ENCODE measurements at places on chromosomes 3 and 15. TPM values are rescaled to one million over a fixed set of nuclear protein-coding genes. Genes with fewer than 3 reads are reported as not detected.
A peak's percentile ranks its signal among the peaks of the same experiment; 100 is the strongest.

- H3K4me3 ChIP-seq: no peak overlapping the region
- H3K4me1 ChIP-seq: no peaks in the 10 kb centered on the region
- no peak overlapping the region for H3K27ac ChIP-seq
- no peaks in the 10 kb centered on the region for H3K27me3 ChIP-seq
- DNase-seq: no peak
Observed at GRCh38 chr15:35290301-35290721, 205.2 kb upstream of the NANOGP8 start.

Gene SHC4
- total RNA-seq: 8.9 TPM

Gene ATP13A4
- total RNA-seq: 0.74 TPM

DNA sequence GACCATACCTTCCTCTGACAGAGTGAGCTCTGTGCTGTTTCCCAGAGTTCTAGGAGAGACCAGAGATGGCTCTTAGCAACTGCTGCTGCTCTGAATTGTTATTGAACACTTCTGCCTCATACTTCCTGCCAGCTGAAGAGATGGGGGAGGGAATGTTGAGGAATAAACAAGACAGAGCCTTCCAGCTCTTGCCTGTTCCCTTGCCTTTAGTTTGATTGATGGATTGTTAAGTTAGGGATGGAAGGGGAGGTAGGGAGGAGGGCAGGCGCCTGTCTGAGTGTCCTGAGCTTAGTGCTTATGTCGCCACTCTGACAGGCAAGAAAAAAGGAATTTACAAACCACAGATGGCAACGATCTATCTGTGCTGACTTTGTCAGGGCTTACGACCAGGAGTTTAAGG is 42.8 kb downstream of the ZNF609 start:
- H3K27me3 ChIP-seq: no peaks in the 10 kb centered on the region
- H3K4me3 ChIP-seq: peak overlapping the region; percentile 34
- peak overlapping the region; percentile 20 for H3K27ac ChIP-seq
- peaks cover 64% of the 10 kb centered on the region for H3K4me1 ChIP-seq
- peaks cover 61% of the 10 kb centered on the region for H3K36me3 ChIP-seq
- no peak for DNase-seq

Gene C3orf49
- total RNA-seq: not detected

Gene AKAP13
- total RNA-seq: 107 TPM

Gene HTR3E
- total RNA-seq: not detected

- H3K27ac ChIP-seq: no peak overlapping the region
- DNase-seq: no peak
- peaks cover 82% of the 10 kb centered on the region for H3K36me3 ChIP-seq
- H3K4me3 ChIP-seq: no peak overlapping the region
- H3K4me1 ChIP-seq: peaks cover 34% of the 10 kb centered on the region
- no peaks in the 10 kb centered on the region for H3K27me3 ChIP-seq
Observed at GRCh38 chr3:177037241-177037640, 160.0 kb downstream of the TBL1XR1 start.

Measured in activated T-helper 2 cell treated with anti-CD3 and anti-CD28 coated beads, Interferon-gamma antibody, Interleukin-2, Interleukin-4, amounts not matched to agents 10 μg/mL and 5 μg/mL and 100 μg/mL, durations not matched to agents 14 hours and 24 hours and 36 hours (primary cell).